Hematopoietic multipotent progenitor cell treated with erythropoietin and hydrocortisone succinate and interleukin-3 and kit ligand, for 6 days (in vitro differentiated cells): ENCODE measurements at places on chromosomes 1 and 21.

- no peak for DNase-seq
These were observed 47.1 kb upstream of the ARHGAP29 start for GRCh38 chr1:94284476-94284875.

DNA sequence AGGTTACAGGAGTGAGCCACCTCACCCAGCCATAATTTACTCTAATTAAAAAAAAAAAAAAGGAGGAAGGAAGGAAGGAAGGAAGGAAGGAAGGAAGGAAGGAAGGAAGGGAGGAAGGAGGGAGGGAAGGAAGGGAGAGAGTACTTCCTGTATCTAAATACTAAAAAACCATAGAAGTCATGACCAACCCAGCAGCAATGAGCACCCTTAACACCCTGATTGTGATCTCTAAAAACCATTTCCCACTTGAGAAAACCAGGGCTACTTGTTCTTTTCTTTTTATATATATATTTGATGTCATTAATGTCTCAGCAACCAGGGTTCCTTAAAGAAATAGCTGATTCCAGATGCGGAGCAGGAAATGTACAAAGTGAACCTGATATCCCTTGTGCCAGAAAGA is 31.2 kb downstream of the ARID4B start:
- no peak for DNase-seq

- no peak for DNase-seq
These were observed 1383.7 kb downstream of the MRPL39 start for GRCh38 chr21:24223624-24224023.

DNA sequence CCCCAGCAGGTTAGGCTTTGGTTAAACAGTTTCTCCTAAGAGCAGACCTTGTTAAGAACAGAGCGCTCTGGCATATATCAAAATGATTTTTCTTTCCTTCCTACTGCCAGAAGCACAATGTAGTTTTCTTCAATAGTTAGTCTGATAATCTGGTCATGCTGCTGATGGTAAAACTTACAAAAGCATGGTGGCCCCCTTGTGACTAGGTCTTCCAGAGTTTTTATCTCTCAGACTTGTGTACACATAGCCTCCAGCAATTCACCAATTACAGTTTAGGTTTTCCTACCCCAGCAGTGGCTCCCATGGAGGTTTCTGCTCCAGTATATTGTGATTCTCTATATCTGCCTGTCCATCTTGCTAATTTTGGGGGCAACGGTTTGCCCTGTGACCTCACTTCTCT is 73.3 kb upstream of the DPH5 start:
- no peak for DNase-seq

DNA sequence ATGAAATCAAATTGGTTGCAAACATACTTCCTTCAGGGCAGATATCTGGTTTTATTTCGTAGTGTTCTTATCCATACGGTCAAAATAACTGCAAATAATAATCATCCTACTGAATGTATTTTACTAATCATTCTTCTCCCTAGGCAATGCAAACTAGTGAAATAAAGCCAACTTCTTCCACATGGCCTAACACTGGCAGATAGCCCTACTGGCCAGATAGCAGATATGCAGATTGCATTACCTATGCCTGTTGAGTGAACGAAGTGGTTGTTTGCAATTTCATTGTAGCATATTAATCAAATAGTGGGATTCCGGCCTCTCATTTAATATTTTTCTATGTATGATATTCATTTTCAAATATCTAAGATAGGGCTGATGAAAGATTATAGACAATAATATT is 116.2 kb downstream of the CENPF start:
- no peak for DNase-seq
